ENCODE measurements at places on chromosomes 1 and 21. TPM values are rescaled to one million over a fixed set of nuclear protein-coding genes. Genes with fewer than 3 reads are reported as not detected.

FABP3 gene
- total RNA-seq, result 6.6 TPM

DPT gene
- 30.9 TPM for total RNA-seq

KRTAP21-2 gene
- total RNA-seq, result not detected

TAS1R1 gene
- not detected for total RNA-seq

- H3K4me3 ChIP-seq, result no peak overlapping the region
- no peak for DNase-seq
- no peaks in the 10 kb centered on the region for H3K36me3 ChIP-seq
- H3K27me3 ChIP-seq, result no peaks in the 10 kb centered on the region
Measured at GRCh38 chr1:236759252-236759859, 35.7 kb upstream of the MTR start.

GRCh38 chr1:64492424-64492823, 22.5 kb downstream of the CACHD1 start:
- no peaks in the 10 kb centered on the region for H3K4me1 ChIP-seq
- DNase-seq, result no peak
- no peaks in the 10 kb centered on the region for H3K36me3 ChIP-seq
- no peak overlapping the region for H3K27ac ChIP-seq
- H3K4me3 ChIP-seq, result no peak overlapping the region

GRCh38 chr21:32887026-32887425, 115.5 kb upstream of the PAXBP1 start:
- H3K4me3 ChIP-seq, result no peak overlapping the region
- H3K36me3 ChIP-seq, result no peaks in the 10 kb centered on the region
- no peak for DNase-seq
- H3K27me3 ChIP-seq, result no peaks in the 10 kb centered on the region
- no peaks in the 10 kb centered on the region for H3K4me1 ChIP-seq

- no peaks in the 10 kb centered on the region for H3K36me3 ChIP-seq
- no peak overlapping the region for H3K27ac ChIP-seq
- no peak for DNase-seq
- no peaks in the 10 kb centered on the region for H3K27me3 ChIP-seq
- no peak overlapping the region for H3K4me3 ChIP-seq
- no peaks in the 10 kb centered on the region for H3K4me1 ChIP-seq
Measured at GRCh38 chr1:107474877-107475612, 334.2 kb downstream of the NTNG1 start.

- no peaks in the 10 kb centered on the region for H3K4me1 ChIP-seq
- no peak for DNase-seq
- no peaks in the 10 kb centered on the region for H3K27me3 ChIP-seq
- no peaks in the 10 kb centered on the region for H3K36me3 ChIP-seq
- H3K4me3 ChIP-seq, result no peak overlapping the region
Measured at GRCh38 chr1:3662080-3662671, 9.9 kb downstream of the TP73 start.

- DNase-seq, result peak; percentile 66
- no peak overlapping the region for H3K27ac ChIP-seq
- H3K4me1 ChIP-seq, result peaks cover 10% of the 10 kb centered on the region
Measured at GRCh38 chr1:181789395-181789794, 272.1 kb downstream of the ZNF648 start.

DNA sequence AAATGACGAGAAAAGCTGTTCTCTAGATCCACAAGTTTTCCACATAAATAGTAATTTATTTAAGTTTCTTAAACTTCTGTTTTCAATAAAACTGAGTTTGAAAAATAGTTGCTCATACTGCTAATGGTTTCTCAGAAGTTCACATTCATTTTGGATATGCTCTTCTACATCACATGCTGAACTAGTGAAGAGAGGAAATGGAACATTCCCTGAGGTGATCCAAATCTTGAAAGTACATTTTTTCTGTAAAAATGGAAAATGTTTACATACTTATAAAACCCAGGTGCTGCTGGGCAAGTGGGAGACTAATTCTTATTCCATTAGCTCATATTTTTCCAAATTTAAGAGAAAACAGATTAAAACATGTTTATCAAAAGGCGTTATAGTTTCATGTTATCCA, 111.7 kb downstream of the ADGRL4 start:
- no peaks in the 10 kb centered on the region for H3K27me3 ChIP-seq
- no peak overlapping the region for H3K4me3 ChIP-seq
- no peaks in the 10 kb centered on the region for H3K36me3 ChIP-seq

GRCh38 chr1:54614563-54614962, 8.8 kb downstream of the FAM151A start:
- H3K4me3 ChIP-seq, result no peak overlapping the region
- H3K4me1 ChIP-seq, result no peaks in the 10 kb centered on the region
- H3K27me3 ChIP-seq, result no peaks in the 10 kb centered on the region
- no peak overlapping the region for H3K27ac ChIP-seq
- no peak for DNase-seq
- no peaks in the 10 kb centered on the region for H3K36me3 ChIP-seq

GRCh38 chr1:156836041-156836654, 19.5 kb upstream of the SH2D2A start:
- no peaks in the 10 kb centered on the region for H3K36me3 ChIP-seq
- no peaks in the 10 kb centered on the region for H3K4me1 ChIP-seq
- no peak for DNase-seq
- H3K27ac ChIP-seq, result no peak overlapping the region
